ENCODE measurements at places on chromosomes 1 and 21.
A peak's percentile ranks its signal among the peaks of the same experiment; 100 is the strongest.

DNA sequence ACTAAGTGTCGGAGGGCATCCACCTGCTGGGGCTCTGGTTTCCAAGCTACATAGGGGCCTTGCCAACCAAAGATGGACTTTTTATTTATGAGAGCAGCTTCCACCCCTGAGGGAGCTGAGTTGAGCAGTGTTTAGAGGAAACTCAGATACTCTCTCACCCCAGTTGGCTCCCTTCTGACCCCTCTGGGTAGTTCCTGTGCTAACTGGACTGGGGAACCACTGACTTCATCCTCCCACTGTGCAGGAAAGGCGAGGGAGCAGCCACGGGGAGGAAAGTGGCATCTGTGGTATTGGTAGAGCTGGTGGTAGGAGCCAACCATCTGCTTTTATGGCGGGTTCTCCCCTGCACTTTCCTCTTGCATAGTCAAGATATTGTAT, 70.4 kb downstream of the MPZL1 start:
- no peak for DNase-seq

DNA sequence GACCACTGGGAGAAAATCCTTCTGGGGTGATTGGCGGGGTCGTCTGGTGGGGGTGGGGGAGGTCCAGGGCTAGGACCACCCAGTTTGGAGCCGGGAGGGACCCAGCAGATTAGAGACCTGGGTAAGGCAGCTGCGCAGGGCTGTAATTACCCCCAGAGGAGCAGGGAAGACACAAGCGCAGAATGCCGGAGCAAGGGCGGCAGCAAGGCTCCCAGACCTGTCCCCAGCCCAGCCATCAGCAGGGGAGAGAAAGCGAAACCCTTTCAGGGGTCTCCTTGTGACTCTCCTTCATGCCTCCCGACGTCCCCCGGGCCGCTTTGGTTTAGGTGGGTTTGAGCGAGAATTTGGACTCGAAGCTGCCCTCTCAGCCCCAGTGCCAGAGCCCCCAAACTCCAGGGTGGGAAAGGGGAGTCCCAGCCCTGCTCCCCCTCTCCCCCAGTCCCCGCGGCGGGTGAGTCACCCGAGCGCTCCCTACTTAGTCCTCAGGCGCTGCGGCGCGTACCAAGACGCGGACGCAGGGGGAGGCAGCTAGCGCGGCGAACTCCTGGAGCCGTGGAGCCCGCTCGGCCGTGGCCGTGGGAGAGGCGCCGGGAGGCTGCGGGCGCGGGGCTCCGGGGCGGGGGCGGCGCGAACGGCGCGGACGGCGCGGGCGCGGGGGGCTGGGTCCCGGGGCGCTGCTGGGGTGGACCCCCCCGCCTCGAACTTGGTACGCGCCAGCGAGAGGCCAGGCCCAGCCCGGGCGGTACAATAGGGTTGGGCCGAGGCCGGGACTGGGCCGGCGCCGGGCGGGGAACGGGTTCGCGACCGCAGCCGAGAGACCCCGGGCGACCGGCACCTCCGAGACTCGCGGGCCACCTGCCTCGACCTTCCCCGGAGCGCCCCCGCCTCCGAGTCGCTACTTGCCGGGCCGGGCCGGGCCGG, at the start of gene MAP7D1:
Gene MAP7D1, plus strand, starts transcription at position 753 of the 921 bp plus-strand sequence. CDS start 258 bp downstream, outside the sequence.
- DNase-seq = peak; percentile 84

- DNase-seq = no peak
Observed at GRCh38 chr1:37875833-37876232, 16.4 kb upstream of the MTF1 start.

DNA sequence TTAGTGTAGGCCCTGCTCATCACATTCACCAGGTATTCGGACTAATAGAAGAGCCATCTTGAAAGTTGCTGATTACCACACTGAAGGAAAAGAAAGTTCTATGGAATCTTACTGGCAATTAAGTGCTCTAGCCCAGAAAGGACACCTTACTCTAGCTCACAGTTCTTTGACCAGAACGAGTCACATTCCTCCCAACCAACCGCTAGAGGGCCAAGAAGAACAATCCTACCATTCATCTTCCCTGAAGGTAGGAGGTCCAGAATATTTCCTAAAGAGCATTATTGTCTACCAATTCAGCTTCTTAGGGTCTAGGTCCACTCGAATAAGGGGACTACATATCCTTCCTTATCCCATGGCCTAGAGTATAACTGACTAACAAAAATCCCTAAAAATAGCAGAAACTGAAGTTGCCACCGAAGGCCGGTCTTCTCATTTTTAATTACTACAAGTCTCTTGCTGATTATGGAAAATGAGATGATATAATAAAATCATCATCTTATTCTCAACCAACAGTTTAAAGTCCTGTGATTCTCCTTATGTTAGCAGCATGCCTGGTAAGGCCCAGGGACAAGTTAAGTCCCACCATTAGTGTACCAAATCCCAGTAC, 2.7 kb upstream of the FMO1 start:
- peak; percentile 57 for DNase-seq

- DNase-seq = no peak
Observed at GRCh38 chr1:164559342-164560051, 513 bp downstream of the PBX1 start.

GRCh38 chr1:33055210-33056008, 18.7 kb upstream of the AK2 start:
- DNase-seq = peak; percentile 38

Data from germinal center (tissue), 1 donor.